ENCODE measurements at places on chromosomes 1 and 21.

DNA sequence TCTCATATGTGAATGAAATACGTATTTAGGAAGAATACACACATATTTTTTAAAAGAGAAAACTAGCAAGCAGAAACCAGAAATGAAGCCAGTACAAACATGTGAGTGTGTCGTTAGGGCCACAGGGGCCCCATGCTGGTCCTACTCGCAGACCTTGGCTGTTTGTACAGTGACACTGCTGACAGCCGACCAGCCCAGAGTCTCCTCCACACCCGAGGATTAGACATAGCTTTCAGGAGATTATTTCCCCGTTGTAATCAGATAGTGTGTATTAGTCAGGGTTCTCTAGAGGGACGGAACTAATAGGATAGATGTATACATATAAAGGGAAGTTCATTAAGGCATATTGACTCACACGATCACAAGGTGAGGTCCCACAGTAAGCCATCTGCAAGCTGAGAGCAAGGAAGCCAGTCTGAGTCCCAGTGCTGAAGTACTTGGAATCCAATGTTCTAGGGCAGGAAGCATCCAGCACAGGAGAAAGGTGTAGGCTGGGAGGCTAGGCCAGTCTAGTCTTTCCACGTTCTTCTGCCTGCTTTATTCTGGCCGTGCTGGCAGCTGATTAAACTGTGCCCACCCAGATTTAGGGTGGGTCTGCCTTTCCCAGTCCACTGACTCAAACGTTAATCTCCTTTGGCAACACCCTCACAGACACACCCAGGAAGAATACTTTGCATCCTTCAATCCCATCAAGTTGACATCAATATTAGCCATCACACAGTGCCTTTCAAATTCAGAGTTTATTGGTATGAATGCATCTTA is 51.2 kb downstream of the DIP2A start:
- no peak for DNase-seq

DNA sequence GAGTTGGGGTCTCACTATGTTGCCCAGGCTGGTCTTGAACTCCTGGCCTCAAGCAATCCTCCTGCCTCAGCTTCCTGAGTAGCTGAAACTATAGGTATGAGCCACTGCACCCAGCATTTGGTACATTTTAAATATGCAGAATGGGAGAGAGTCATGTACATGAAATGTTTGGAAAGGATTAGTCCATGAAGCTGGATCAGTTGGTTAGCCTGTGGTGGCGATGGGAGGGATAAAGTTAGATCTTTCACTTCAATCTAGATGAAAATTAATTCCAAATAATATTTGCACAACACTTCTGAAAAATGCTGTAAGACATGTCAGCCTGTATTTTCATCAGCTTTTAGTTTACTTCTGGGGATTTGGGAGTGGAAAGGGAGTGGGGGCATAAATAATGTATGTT is 188.9 kb downstream of the HUNK start:
- DNase-seq = no peak

DNA sequence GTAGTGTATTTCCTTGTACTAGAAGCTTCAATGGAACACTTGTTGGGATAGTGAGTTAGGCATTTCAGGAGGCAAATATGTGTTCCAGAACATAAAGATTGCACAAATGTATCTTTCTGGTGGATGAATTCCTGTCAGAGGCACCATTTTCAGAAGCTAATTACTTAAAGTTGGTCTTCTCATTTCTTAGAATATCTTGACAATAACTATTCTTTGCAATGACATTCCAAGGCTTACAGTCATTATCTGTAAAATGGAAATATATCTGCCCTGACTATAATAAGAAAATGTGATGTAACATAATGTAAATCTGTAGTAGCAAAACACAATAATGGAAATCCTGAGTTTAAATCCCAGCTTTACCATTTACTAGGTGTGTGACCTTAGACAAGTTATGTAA is 2.7 kb downstream of the VCAM1 start:
- no peak for DNase-seq

GRCh38 chr1:26003756-26004155 is 5.9 kb upstream of the PAFAH2 start:
- no peak for DNase-seq

GRCh38 chr1:104745875-104746274 is 996.2 kb downstream of the AMY1C start:
- DNase-seq = no peak

- DNase-seq = no peak
Measured at GRCh38 chr1:178528228-178528952, 15.5 kb downstream of the TEX35 start.

GRCh38 chr1:101820071-101820470 is 176.7 kb downstream of the OLFM3 start:
- peak; percentile 1 for DNase-seq

DNA sequence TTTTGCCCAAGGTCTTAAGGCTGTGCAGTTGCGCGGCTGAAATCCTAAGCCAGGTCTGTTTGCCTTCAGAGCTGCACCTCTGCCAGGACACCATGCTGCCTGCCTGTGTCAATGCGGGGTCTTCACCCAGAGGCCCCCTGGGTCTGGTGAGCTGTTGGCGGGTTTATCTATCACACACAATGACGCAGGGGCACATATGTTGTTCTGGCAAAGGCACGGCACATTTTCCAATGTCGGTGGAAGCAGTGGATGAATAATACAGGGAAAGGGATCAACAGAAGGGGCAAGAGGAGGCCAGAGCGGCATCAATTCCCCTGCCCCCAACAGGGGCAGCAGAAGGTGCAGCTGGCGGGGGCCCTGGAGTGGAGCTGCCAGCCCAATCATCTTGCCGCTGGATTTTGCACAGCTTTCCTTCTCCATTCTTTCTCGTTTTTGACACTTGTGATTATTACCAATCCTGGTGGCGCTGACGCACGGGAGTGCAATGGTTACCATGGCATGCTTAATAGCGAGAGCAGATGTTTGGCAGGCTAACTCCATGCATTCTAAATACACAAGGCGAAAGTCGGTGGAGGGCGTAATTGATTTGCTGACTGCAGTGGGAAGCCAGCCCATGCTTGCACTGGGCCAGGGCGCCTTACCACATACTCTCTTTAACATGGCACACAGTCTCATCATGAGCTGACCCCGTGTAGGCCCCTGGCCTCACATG is 45.8 kb upstream of the CYP2J2 start:
- no peak for DNase-seq

DNA sequence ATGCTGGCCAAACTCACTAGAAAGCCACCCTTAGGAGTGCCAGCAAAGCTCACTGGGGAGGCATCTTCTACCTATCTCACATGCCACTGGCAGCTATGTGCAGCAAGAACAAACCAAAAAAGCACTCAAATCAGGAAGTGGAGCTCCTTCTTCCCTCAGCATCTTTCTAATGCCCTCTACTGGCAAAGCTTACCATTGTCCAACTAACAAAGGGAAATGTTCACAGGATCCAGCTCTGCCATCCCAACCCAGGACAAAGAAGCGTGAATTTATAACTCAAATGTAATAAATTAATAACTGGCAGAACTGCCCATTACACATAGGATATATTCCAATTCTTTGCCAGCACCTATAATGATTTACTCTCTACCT is 38.9 kb downstream of the LEPR start:
- DNase-seq = peak; percentile 44

- no peak for DNase-seq
Measured at GRCh38 chr21:46157987-46158451, 2.6 kb upstream of the FTCD start.

DNA sequence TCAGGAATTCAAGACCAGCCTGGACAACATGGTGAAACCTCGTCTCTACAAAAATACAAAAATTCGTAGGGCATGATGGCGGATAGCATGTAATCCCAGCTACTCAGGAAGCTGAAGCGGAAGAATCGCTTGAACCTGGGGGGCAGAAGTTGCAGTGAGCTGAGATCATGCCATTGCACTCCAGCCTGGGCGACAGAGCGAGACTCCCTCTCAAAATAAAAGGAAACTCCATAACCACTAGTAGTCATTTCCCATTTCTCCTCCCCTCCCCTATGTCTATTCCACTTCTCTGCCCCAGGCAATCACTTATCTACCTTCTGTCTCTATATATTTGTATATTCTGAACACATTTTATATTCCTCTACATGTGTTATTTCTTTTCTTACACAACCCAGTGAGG is 4.0 kb upstream of the CEP350 start:
- no peak for DNase-seq

GRCh38 chr1:151944126-151944856 is 35.0 kb upstream of the THEM4 start:
- DNase-seq = no peak

GRCh38 chr21:39004634-39005501 is 178.4 kb downstream of the PSMG1 start:
- DNase-seq = no peak

- DNase-seq = no peak
Measured at GRCh38 chr1:94095744-94096469, 25.0 kb downstream of the ABCA4 start.

DNA sequence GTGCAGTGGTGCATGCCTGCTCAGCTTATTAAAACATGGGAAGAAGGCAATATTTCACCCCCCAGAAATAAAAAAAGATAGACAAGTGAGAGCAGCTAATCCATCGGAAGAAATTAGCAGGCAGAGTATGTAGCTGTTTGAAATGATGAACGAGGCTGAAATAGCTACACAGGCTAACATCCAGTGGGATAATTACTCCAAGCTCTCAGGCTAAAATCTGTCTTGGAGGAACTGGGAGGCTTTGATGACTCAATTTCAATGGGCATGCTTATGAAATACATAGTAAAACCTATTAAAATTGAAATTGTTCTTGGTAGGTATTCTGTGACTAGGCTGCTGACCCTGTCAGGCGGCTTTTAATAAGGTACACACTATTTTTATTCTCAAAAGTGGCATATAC is 84.1 kb upstream of the RRP15 start:
- no peak for DNase-seq

GRCh38 chr1:1324524-1325287 is at the start of the genes CPTP and INTS11:
Gene CPTP (plus strand): TSS chr1:1324802. CDS start chr1:1326911, 2,109 bp downstream.
Gene INTS11 (minus strand): TSS chr1:1324660. CDS start chr1:1324608, 52 bp downstream.
- DNase-seq = peak; percentile 98

GRCh38 chr1:215282557-215282956 is 200.0 kb downstream of the KCNK2 start:
- no peak for DNase-seq

GRCh38 chr1:194865383-194865782 is 1679.0 kb upstream of the B3GALT2 start:
- no peak for DNase-seq

GRCh38 chr1:9275161-9275560 is 17.5 kb upstream of the SPSB1 start:
- DNase-seq = no peak

GRCh38 chr1:86965012-86965826 is 50.8 kb downstream of the HS2ST1 start:
- DNase-seq = peak; percentile 6

GRCh38 chr1:92820551-92820950 is 11.3 kb upstream of the RPL5 start:
- DNase-seq = no peak

DNA sequence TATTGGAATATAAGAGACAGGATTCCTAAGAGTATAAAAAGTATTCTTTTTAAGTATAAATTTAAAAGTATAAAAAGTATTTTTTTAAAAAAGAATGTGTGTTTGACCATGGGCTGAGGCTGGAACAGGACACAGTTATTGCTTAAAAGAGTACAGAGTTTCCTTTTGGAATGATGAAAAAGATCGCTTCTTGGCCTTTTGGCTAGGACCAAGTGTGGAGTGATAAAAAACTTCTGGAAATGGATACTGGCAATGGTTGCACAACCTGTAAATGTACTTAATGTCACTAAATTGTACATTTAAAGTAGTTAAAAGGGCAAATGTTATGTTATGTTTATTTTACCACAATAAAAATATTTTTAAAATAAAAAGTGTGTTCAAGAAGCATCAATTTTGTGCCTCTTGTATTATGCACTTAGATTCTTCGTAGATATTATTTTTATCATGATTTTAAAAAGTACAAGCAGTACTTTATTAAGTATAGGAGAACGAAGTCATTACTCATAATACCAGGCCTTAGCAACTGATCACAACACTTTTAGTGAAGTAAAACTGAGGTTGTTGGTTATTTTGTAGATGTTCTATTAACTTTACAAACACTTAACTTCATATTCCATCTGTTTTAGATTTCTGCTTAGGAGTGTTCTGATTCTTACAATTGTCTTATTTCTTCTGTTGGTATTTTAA is 389.1 kb upstream of the ZP4 start:
- DNase-seq = no peak

GRCh38 chr1:175757381-175758015 is 14.1 kb upstream of the TNR start:
- peak; percentile 49 for DNase-seq
